HAP-1 (cell line): ENCODE measurements at places on chromosomes 12 and 14.

DNA sequence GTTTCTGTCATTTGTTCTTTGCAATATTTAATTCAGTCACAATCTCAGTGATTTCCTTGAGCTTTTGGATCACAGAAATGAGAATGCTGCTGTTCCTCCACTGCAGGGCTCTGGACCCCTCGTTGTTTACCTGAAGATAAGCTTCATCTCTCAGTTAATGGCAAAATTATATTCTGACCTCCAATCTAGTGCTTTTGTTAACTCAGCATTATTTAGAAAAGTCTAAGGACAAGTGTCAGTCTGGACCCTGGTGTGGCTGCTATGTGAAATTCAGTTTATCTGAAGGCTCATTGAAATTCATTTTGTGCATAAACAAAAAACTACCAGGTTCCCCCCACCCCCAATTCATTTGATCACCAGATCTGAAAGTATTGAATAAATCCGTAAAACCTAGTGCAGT lies 84.7 kb downstream of the PTPRO start:
- DNase-seq = no peak

GRCh38 chr12:45125997-45126396 lies 75.1 kb upstream of the DBX2 start:
- no peak for DNase-seq

- DNase-seq = no peak
These were observed 239.7 kb downstream of the SLC41A2 start for GRCh38 chr12:104718304-104718929.

- DNase-seq = no peak
These were observed 73.9 kb downstream of the AKAP6 start for GRCh38 chr14:32403021-32403420.

- no peak for DNase-seq
These were observed 154.5 kb upstream of the FOXN3 start for GRCh38 chr14:89571491-89571890.

DNA sequence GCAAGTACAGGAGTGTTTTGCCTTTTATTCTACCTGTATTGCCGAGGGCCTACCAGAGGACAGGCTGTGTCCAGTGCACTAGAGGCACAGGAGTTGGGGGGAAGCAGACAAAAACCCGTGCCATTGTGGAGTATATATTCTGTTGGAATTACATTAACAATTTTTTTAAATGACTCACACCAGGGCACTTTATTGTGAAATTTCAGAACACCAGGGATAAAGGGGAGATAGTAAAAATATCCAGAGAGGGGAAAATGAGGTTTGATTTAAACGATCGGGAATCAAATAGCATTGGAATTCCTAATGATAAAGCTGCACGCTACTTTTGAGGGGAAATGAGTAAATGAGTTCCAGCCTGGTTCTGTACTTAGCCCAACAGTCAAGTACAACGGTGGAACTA lies 123.2 kb downstream of the PELI2 start:
- DNase-seq = no peak

DNA sequence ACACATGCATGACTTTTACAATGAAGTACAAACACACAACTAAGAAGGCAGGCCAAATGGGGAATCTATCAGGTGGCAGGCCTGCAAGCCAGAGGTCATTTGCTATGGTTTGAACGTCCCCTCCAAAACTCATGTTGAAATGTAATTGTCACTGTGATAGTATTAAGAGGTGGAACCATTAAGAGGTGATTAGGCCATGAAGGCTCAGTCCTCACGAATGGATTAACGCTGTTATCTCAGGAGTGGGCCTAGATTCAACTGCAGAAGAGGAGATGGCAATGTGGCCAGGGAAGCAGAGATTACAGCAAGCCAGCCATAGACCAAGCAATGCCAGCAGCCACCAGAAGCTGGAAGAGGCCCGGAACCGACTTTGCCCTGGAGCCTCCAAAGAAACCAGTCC lies 13.5 kb upstream of the ACTR6 start:
- no peak for DNase-seq

DNA sequence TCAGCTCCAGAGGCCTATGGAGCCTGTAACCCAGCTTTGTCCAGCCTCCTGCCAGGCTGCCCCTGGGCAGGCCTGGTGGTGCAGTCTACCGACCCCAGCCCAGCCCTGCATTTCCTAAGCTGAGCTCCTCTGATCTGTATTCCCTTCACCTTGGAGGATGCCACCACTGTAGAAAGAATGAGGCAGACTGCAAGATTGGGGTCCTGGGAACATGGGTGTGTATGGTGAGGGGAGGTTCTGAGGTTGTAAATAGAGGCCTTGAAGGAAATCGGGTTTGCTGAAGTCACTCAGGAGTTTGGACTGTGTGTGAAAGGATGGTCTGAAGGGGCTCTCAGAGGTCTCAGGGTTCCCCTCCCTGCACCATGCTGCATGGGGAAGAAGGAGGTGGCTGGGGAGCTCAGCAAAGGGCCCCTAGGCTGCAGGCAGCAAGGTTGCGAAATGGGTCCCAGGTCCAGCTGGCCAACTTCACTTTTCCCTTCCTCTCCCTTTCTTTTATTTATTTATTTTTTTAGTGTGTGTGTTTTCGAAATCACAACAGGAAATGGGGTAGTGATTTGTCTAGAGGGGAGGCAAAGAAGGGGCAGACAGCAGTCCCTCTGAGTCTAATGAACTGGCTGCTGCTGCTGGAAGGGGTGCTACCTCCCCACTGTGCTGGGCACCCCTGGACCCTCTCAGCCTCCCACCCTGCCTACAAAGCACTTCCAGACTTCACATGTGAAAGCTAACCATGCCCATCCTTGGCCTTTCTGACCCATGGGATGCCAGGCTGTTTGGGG lies 1.2 kb upstream of the LRP1-AS start:
- no peak for DNase-seq

- DNase-seq = no peak
These were observed 49.7 kb downstream of the SNAPC1 start for GRCh38 chr14:61811882-61812346.

DNA sequence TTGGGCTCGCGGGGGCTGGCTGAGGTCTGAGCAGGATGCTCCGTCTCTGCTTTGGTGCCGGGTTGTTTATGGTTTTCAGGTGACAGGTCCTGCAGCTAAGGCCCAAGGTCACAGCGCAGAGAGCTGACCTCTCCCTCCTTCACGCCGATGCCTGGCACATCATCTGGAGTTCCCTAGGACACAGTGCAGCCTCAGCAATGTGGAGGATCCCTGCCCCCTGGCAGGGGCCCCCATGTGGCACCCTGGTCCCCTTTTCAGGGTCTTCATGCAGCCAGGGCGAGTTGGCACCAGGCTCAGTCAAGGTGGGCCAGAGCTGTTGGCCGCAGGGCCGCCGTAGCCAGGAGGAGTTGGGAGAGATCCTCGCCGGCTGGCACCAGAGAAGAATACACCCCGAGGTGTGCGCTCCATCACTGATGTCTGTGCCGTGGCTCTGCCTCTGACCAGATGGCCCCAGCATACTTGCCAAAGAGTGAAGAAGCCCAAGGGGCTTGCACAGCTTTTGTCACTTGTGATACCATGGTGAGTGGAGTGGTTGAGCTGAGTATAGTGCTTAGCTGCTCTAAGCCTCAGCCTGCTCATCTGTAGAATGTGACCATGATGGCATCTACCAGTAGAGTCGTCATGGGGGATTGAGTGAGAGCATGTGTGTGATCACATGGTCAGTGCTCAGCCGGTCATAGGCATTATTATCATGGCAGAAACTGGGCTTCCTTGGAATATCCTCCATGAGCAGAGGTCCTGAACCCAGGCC lies 11.0 kb downstream of the TPCN1 start:
- no peak for DNase-seq

GRCh38 chr12:67664171-67664570 lies 15.6 kb downstream of the DYRK2 start:
- DNase-seq = no peak

GRCh38 chr12:94289461-94290312 lies 141.3 kb downstream of the PLXNC1 start:
- peak; percentile 15 for DNase-seq

- no peak for DNase-seq
These were observed 904 bp downstream of the CACNA1C start for GRCh38 chr12:2053691-2054090.

- no peak for DNase-seq
These were observed 20.2 kb downstream of the HDAC7 start for GRCh38 chr12:47799357-47799955.

- DNase-seq = no peak
These were observed 33.7 kb downstream of the FOS start for GRCh38 chr14:75312341-75312740.

- DNase-seq = no peak
These were observed 44.0 kb upstream of the CPNE8 start for GRCh38 chr12:38949363-38949762.

GRCh38 chr12:98908866-98909265 lies 263.8 kb downstream of the APAF1 start:
- no peak for DNase-seq

DNA sequence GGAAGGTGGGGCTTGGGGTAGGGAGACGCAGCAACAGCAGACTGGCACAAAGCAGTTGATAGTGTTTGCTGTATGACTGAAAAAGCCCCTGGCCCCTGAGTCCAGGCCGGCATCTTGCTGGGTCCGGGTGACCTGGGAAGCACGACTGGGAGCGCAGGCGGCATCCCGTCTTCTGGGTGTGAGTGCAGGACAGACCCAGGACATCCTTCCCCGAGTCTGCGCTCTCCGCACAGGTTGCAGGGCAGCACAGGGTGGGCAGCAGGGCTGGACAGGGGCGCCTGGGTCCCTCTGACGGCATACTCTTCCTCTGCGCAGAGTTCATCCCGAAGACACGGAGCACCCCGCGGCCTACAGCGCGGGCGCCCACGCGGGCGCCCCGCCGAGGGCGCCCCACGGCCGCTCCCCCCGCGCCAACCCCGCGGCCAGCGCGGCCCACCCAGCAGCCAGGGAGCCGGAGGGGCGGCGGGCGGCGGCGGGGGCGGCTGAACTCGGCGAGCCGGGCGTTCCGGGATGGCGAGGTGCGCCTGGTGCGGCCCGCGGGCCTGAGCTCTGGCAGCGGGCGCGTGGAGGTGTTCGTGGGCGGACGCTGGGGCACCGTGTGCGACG lies 9.2 kb upstream of the CYP46A1 start:
- no peak for DNase-seq

- no peak for DNase-seq
These were observed 16.2 kb downstream of the LPCAT3 start for GRCh38 chr12:7001921-7002591.

DNA sequence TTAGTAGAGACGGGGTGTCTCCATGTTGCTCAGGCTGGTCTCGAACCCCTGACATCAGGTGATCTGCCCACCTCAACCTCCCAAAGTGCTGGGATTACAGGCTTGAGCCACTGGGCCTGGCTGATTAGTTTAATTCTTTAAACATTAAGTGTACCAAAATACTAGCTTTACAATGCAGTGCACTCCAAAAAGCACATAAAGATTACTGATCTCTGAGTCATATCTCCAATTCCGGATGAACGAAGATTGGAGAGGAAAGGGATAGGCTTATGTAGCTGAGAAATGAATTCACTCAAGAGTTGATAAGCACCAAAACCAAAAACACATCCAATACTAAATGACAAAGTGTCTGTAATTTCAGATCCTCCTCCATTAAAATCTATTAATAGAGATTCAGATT lies 15.1 kb downstream of the NAV3 start:
- DNase-seq = no peak

DNA sequence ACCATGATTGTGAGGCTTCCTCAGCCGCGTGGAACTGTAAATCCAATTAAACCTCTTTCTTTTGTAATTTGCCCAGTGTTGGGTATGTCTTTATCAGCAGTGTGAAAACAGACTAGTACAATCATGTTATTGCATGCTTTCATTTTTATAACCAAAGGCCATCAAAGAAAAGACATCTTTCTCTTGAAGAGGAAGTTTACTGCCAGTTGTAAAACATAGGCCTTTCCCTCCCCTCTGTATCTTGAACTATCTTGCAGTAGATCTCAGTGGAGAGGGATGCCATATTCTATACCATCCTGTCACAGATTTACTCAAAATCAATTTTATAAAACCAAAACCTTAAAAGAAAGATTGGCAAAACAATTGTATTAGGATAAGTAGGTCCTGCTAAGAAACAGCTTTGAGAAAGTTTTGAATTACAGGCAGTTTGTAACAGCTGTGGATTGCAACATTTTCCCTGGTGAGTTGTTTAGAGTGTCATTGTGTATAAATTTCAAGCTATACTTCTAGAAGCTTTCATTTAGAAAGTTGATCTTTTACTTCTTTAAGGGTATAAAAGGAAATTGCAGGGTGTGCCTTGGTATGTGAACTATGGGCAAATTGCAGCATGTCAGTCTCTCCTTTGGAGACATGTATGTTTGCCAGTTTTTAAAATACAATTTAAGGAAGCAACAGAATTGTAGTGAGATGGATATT lies 128.0 kb downstream of the ATP23 start:
- no peak for DNase-seq

DNA sequence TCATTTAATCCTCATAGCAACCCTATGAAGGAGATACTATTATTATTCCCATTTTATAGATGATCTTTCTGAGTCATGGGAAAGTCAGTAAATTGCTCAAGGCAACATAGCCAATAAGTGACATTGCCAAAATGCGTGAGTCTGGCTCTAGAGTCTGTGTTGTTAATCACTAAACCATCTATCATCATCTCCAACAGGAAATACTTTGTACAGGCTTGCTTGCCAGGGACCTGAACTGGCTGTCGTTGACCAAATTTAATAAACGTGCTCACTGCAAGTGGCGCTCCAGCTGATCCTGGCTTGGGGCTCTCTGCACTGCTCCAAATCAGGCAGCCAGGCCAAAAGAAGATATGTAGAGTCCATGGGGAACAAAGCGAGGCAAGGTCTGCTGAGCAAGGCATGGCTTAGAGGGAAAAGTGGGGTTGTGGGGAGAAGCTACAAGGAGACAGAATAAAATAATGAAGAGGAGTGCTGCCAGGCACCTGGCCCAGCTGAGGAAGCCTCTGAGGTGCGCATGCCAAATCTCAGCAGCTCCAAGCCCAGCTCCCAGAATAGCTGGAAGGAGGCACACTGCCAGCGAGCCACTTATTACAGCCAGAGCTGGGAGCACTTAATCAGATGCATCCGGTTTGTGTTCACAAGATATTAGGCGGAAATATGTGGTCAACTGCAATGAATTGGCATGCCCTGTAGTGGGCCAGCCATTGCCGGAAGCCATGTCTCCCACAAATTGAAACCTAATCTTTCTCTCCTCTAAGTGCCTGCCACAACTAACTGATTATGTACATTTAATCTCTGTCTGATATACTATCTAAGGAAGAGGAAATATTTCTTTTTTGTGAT lies 43.3 kb upstream of the PTPRO start:
- no peak for DNase-seq

DNA sequence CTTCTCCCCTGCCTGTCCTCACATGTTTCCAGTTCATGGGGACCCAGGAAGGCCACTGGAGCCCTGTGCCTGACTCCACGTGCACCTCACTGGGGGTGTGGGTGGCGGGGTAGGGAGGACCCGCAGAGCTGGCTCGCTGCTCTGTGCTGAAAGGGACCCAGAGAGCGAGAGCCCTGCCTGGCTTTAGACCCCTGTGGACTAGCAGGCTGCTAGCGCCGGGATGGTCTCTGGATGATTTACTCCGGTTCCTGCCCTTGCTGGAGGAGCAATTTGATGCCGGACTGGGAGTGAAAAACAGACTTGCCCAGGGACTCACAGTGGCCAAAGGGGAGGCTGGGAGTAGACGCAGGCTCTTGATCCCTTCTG lies 49.0 kb downstream of the NTF3 start:
- DNase-seq = no peak

GRCh38 chr12:115726691-115727090 lies 550.8 kb downstream of the MED13L start:
- no peak for DNase-seq
